ENCODE measurements at places on chromosomes 12 and 14.

- DNase-seq: no peak
Measured at GRCh38 chr12:53166837-53167236, 13.7 kb upstream of the ZNF740 start.

DNA sequence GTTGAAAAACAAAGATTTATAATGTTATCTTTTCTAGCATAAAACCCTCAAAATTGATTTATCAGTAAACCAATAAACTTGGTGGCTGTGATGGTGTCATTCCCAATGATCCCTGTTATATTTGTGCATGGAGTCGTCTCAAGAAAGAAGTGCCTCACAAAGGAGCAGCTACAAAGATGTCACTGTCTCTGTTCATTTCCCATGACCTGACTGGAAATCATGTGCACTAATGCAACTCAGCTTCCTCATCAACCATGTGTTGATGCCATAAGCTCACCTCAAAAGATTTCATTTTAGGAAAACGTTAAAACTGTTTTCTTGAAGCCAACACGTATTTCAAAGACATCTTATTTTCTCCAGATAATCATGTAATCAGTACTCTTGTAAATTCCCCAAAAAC lies 28.8 kb downstream of the CLEC1A start:
- no peak for DNase-seq

GRCh38 chr14:47555333-47555732 lies 120.1 kb downstream of the MDGA2 start:
- DNase-seq: no peak

- no peak for DNase-seq
Measured at GRCh38 chr14:45181329-45181728, 45.6 kb downstream of the FANCM start.

GRCh38 chr14:100409651-100410050 lies 86.5 kb downstream of the SLC25A47 start:
- DNase-seq: no peak

DNA sequence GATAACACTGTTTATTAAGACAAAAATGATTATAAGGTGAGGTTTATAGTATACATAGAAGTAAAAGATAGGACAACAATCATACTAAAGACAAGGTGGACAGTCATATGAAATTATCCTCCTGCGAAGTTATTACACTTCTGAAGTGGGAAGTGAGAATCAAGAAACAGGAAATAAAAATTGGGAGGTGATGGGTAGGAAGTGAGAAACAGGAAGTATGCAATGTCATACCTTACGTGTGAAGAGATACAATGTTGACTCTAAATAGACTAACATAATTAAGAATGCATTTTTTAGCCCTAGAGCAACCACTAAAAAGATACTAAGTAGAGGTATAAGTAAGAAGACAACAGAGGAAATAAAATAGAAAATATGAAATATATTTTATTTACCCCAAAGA lies 43.7 kb downstream of the GRIN2B start:
- no peak for DNase-seq

DNA sequence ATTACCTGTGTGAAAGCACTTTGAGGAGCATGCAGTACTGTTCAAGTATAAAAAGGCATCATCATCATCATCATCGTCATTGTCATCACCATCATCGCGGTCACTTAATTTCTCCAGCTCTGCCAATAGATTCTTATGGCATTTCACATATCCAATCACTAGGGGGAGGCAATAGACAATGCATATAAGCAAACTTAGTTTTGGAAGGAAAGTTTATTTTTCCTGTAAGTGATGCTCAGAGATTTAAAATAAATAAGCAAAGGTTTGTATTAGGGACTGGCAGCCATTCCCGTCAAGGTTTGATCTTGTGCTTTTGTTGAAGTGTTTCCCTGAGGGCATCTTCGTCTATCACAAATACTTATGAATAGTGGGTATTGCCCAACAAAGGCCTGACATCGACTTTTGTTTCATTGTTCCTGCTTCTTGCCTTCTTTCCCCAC lies 127.4 kb downstream of the KTN1 start:
- no peak for DNase-seq

DNA sequence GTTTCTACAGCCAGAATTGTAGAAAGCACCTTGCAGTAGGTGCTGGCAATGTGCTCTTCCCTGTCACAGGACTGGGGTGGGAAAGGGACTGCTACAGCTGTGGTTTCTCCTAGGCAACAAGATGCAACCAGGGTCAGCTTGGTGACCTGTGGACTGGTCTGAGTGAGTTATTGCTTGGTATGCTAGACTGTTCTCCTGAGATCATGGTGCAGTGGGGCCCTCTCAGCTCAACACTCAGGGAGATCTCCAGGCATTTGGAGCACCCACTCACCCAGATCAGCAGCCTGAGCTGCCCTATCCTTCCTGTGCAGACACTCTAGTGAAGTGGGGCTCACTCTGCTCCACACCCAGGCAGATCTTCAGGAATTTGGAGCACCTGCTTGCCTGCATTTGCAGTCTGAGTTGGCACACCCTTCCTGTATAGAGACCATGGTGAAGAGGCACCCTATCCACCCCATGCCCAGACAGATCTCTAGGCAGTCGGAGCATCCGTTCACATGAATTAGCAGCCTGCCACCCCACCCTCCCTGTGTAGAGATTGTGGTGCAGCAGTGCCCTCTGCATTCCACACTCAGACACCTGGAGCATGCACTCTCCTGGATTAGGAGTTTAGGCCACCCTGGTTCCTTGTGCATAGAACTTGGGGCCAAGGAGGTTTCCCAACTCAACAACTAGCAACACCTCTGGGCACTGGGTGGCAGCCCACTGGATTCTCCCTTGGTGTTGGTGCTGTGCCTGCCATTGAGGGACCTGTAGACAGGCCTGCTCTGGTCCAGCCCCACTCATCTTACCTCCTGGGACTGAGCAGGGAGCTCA lies 3.8 kb upstream of the FAM186B start:
- DNase-seq: no peak

DNA sequence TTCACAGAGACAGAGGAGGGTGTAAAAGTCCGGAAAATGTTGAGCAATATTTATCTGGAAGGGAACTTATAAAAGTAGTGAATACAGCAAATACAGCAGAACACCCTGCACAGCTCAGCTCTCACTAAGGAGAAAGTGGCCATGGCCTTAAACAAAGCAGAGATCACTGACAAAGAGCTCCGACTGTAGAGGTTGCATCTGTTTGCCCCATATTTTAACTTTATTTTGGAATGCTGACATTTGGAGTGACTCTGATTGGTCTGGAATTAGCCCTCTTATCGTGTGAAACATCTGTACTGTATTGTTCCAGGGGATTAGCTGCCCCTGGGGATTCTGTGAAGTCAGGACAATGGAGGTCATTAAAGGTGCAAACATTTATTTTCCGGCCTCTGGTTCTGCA lies 1275.7 kb upstream of the FLRT2 start:
- no peak for DNase-seq

DNA sequence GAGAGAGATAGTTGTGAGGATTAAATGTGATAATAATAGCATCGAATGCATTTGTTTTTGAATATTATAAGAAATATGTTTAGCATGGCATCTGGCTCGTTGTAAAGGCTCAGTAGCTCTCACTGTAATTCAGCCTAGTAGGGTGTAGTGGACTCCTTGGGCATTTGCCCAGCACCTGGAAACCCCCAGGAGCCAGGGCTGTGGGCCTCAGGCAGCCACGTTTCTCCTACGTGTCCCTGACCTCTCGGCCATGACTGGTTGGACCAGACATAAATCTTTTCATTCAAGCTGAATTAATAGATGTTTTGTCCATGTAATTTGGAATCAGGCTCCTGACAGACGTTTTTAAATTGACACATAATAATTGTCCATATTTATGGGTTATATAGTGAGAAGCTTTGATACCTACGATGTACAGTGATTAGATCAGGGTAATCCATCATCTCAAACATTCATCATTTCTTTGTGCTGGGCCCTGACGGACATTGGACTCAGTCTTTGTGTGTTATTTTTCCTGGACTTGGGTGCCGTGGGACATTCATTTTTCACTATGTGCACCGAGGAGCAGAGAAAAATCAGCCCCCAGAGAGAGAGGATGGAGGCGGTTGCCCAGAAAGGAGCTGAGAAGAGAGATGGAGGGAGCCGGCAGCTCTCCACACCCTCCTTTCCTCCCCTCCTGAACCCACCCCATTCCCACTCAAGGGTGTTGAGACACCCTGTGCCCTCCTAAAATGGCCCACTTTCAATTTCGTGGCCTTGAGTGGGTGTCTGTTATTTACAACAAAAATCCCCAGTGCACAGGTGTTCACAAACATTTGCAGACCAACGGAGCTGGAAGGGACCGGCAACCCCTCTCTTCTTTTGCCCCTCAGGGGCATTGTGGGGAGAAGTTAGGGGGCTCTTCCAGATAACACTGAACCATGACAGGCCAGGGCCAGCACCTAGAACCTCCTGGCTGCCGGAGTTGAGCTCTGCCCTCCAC lies 296.4 kb downstream of the DPF3 start:
- no peak for DNase-seq

- peak; percentile 85 for DNase-seq
Measured at GRCh38 chr12:7989827-7990491, 42.6 kb upstream of the FOXJ2 start.

DNA sequence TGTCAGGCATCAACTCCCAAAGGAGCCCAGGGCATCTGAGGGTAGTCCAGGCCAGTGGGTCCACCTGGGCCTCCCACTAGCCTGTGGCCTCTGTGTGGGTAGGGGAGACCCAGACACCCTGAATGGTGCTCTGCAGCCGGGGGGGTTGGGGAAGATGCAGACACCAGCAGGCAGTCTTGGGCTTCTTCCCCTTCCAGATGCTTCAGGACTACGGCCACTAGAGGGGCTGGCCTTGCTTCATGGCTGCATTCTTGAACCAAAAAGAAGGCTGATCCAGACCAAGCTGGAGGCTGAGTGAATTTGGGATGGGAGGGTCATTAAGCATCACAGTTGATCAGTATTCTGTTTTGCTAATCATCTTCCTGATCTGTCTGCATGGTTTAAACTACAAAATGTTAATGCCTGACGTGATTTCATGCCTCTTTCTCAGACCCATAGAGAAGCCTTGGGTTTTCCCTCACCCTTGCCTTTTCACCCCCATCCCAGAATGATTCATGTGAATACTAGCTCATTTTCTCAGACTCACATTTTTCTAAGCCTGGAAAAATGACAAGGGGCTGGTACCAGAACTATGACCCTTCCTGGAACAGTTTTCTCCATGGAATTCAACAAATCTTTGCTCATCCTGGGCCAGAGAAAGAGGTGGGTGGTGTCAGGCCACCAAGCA lies 134.2 kb downstream of the NTF3 start:
- no peak for DNase-seq

- DNase-seq: no peak
Measured at GRCh38 chr14:93039649-93040315, 75.9 kb downstream of the ITPK1 start.

DNA sequence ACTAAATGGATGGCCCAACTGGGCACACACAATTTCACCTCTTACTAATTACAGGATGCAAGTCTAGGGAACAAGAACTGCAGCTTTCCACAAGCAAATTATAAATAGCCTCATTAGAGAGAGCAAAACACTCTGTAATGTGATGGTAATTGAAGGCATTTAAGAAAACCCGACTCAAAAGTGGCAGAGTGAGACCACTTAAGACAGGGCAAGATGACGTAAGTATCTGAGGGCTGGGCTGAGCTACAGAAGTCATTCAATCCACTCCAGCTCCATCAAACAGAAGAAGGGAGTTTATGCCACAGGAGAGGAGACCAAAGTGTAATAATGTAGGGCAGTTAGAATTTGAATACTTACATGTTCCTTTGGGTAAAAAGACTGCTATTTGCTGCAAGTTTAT lies 90.3 kb downstream of the PRKAB1 start:
- no peak for DNase-seq

- DNase-seq: no peak
Measured at GRCh38 chr12:124720681-124721500, 142.8 kb downstream of the SCARB1 start.

DNA sequence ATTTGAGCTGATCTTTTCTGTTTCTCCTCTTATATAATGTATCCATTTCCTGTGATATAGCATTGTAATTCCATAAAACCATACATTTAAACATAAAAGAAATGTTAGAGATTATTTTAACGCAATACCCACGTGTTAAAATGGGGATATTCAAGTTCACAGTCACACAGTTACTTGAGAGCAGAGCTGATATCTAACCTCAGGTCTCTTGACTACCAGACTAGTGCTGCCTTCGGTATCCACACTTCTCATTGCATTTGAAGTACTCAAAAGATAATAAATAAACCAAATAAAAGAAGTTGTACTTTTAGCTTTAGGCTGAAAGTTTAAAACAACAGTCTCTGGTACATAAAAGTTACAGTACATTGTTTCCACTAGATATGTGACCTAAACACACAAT lies 2.9 kb downstream of the CLECL1 start:
- DNase-seq: no peak

GRCh38 chr14:91397965-91398591 lies 19.5 kb downstream of the CCDC88C start:
- no peak for DNase-seq

DNA sequence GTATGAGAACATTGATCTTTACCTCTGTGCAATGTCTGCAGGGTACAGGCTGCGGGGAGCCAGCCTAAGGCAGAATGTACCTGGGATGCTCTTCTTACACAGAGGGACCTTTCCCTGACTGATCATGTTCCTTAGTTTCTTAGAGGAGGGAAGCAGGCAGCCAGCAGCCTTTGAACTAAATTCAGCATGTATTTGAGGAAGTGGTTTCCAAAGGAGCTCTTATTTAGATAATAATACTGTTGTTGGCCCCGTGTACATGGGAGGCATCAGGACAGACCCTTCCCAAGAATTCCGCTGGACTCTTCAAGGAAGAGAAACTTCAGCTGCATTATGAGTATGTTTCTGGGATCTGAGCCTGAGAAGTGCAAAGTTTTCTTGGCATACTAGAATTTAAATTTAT lies 98.8 kb downstream of the CCDC92 start:
- no peak for DNase-seq

DNA sequence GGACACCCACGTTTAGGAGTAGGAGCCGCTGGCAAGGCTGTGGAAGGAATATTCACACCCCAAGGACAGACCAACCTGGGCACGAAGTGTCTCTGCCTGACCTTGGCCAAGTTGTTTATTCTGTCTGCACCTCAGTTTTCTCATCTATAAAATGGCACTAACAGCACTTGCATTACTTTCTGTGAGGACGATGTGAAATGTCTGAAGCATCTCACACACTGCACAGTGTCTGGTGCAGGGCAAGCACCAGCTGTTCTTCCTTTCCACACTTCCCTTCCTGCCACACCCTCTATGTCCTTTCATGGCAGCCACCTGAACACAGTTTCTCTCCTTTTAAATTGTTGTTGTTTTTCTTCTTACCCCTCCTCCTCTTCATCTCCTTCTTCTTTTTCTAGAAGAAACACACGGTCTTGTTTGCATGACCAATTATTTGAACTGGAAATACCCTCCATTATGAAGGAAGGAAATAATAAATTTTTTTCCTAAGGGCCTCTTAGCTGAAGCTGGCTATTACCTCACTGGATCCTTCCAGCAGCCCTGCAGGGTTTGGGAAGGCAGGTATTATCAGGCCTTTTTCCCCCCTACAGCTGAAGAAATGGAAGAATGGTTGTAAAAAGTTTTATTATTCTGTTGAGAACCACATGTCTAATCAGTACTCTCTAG lies 42.9 kb upstream of the ATP23 start:
- DNase-seq: peak; percentile 19

DNA sequence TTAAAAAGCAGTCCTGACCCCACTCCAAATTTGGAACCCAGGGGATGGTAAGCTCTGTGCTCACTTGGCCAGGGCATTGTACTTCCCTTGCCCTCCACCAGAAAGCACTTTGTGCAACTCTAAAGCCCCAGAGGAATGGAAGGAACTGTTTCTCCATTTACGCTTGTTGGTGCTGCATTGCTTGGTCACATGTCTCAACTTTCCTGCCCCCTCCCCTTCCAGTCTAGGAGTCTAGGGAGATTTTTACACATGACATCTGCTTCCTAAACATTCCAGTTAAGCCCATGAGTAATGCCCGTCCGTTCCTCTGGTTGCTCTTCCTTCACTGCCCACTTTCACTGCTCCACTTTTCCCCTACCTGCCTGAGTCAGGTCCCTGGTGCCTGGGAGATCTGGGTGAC lies 92.6 kb upstream of the MAP1LC3B2 start:
- DNase-seq: no peak

Measured in CD4-positive, alpha-beta T cell treated with Interleukin-6 at 100 ng/mL for 8 hours (primary cell).